ENCODE measurements at places on chromosomes 16 and 17.
A peak's percentile ranks its signal among the peaks of the same experiment; 100 is the strongest.

GRCh38 chr17:53134548-53134947 lies 688.2 kb upstream of the KIF2B start:
- no peak for DNase-seq

DNA sequence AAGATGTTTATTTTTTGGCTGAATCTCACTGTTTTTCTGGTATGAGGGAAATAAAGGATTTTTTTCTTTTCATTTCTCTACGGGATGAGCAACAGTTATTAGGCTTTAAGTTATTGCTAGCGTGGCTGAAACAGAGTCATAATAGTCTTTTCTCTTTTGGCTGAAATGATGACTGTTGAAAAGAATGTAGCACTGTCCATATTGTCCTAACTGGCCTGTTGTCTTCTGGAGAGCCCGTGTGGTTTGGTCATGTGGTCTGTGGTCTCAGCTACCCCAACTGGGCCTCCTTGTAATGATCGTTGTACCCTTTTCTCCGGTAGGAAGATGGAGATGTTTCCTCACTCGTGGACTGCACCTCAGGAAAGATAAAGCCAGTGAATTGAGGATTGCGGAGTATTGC lies 36.6 kb downstream of the EPN2 start:
- DNase-seq: no peak

GRCh38 chr17:20944014-20944865 lies 98.6 kb downstream of the USP22 start:
- no peak for DNase-seq

DNA sequence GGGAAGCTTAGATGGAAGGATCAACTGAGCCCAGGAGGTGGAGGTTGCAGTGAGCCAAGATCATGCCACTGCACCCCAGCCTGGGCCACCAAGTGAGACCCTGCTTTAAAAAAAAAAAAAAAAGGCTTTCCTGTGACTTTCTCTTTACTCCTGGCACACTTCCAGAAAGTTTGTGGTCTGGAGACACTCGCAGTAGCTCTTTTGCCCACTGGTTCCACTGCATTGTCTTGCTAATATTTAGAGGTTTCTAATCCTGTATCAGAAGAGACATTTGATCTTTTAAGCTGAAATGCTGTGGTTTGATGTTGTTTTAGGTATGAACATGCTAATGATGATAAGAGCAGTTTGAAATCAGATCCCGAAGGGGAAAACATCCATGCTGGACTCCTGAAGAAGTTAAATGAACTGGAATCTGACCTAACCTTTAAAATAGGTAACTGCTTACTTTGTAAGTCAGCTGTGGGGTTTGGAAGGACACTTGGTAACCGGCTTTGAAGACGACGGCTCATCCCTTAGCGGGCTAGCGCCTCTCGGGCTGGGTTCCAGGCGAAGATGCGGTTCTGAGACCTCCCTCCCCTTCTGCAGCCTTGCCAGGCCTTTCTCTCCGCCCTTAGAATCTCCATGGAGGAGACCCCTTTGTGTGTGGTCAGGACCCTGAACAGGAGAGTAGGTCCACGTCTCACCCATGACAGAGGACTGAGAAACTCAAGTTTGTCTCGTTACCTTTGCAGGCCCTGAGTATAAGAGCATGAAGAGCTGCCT lies 23.1 kb downstream of the NTAN1 start:
- DNase-seq: no peak

DNA sequence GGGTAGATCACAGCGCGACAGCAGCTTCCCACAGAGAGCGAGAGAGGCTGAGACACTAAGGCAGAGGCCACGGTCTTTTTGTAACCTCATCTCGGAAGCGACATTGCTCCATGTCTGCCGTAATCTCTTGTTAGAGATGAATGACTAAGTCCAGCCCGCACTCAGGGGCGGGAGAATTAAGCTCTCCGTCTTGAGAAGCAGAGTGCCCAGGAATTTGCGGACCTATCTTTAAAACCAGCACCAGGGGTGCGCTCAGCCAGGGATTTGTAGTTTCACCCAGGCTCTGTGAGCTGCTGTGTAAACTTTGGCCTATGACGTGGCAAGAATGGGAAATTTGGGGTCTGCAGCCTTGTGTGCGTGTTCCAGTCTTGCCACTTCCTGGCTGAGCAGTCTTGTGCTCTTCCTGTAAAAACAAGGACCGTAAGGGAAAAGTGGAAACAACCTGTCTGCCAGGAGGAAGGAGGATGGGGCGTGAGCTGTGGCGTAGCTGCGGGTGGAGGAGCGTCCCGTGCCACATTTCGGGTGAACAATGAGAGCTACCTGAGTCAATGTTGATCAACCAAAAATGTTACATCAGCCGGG lies 16.0 kb upstream of the JPH3 start:
- DNase-seq: no peak

- DNase-seq: peak; percentile 89
These were observed 119.8 kb downstream of the PRKCA start for GRCh38 chr17:66422186-66422585.
